Hematopoietic multipotent progenitor cell treated with erythropoietin and hydrocortisone succinate and interleukin-3 and kit ligand, for 15 days (in vitro differentiated cells): ENCODE measurements at places on chromosomes 2 and 18.
A peak's percentile ranks its signal among the peaks of the same experiment; 100 is the strongest.

DNA sequence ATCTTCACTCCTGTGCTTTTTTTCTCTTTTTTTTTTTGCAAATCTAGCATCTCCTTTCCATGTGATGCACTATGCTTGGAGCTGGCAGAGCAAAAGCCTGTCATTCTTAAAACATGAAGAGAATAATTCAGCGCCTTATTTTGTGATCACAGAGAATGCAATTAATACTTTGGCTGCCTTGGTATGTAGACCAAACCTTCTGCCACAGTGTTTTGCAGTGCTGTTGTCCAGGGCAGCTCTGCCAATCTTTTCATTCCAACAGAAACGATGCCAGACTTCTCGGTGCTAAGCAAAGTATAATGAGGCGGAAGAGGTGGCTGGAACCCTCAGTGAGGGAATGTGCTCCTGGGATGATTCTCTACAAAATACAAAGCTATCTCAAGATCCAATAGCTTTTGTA is 25.6 kb downstream of the BCL2 start:
- no peak for DNase-seq

GRCh38 chr2:156589381-156590079 is 153.4 kb downstream of the GPD2 start:
- DNase-seq = peak; percentile 64

DNA sequence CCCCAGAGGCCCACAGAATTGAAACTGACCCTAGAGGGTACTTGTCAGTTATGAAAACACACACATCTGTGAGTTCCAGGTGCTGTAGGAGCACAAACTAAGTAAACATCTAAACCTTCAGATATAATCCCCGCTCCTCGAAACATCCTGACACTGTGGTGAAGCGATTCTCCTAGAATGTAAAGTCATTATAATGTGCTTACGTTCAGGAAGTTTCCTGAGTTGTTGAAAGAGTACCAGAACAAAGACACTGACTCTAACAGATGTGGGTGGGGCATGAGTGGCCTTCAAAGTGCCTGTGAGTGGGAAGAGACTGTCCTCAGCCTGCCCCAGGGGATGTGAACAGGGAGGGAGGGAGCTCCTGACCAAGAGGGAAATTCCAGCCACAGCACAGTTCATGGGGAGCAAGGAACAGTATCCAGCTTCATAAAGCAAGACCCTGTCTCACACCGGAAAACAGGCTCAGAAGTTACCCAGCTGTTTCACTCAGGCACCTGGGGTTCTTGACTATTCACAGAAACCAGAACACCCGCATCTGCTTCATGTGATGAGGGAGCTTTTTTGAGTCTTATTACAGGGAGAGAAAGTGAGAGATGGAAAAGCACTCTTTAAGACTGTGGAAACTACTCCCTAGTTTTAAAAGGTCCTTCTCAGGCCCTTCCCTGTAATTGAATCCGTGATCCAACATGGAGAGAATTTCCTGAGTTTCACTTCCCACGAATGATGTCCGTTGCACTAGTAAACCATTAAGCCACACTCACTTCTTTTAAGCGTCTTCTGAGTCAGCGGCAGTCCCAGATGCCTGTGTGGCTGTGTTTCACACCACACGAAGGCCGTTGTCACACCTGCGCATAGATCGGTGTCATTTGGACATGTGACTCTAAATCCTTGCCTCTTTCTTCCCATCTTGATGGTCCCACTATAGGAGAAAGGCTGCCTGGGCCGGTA is 88.6 kb upstream of the EML6 start:
- no peak for DNase-seq

GRCh38 chr2:181072486-181073235 is 92.3 kb downstream of the UBE2E3 start:
- no peak for DNase-seq

DNA sequence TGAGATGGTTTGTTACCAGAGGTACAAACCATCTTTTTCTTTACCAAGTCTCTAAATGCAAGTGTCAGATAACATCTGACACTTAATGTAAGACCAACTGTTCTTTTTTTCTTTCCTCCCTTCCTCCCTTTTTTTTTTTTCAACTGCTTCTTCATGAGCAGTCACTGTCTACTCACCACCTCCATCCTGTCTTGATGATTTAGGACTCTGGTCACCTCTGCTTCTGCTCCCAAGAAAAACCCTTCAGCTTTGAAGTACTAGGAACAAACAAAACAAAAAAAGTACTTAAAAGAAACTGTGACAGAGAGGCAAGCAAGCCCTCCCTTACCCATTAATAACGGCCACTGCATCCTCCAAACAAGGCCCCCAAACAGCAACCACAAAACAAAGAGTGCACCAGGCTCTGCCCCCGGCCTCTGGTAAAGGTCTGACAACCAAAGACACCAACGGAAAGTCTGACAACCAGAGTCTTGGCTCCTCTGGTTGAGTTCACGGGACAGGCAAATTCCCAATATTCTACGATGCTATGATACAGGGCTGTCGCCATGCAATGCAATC is 141.0 kb downstream of the ARL4C start:
- DNase-seq = no peak

- no peak for DNase-seq
Measured at GRCh38 chr2:71756280-71756906, 303.0 kb downstream of the DYSF start.

DNA sequence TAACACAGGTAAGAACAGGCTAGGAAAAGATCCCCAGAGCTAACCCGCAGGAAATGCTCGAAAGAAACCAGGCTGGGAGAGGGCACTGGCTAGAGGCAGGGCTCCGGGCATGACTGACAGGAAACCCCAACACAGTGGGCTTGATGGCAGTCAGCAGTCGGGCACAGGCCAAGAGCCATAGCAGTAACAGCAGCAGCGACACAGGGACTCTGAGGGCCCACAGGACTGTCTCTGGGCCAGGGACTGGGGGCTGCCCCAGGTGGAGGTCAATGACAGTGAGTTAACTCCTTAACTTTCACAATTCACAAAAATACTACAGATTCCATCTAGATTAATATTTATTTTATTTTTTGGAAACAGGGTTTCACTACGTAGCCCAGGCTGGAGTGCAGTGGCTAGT is 37.3 kb upstream of the ASPRV1 start:
- DNase-seq = no peak

DNA sequence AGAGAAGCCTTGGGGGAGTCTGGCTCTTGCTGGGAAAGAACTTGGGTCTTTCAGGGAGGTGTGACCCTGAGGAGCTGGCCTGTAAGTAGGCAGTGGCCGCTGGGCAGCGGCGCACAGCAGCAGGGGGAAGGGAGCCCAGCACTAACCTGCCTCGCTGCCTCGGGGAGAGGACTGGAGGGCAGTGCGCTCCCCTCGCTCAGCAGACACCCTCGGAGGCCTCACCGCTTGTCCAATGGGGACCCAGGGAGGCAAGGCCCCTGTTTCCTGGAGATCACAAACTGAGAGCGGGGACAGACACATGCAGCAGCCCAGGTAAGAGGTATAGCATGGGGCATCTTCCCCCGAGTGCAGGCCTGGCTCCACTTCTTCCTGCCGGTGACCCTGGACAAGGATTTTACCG is 3.3 kb downstream of the DNMT3A start:
- DNase-seq = no peak

- no peak for DNase-seq
Measured at GRCh38 chr2:222978850-222979249, 73.1 kb upstream of the KCNE4 start.
